Activated CD4-positive, CD25-positive, alpha-beta regulatory T cell treated with anti-CD3 and anti-CD28 coated beads, Interleukin-2, amount 50 U/mL, for 16 hours (primary cell): ENCODE measurements at places on chromosomes 16 and 17.

GRCh38 chr16:10740845-10741208 is 2.8 kb upstream of the NUBP1 start:
- no peak for DNase-seq

DNA sequence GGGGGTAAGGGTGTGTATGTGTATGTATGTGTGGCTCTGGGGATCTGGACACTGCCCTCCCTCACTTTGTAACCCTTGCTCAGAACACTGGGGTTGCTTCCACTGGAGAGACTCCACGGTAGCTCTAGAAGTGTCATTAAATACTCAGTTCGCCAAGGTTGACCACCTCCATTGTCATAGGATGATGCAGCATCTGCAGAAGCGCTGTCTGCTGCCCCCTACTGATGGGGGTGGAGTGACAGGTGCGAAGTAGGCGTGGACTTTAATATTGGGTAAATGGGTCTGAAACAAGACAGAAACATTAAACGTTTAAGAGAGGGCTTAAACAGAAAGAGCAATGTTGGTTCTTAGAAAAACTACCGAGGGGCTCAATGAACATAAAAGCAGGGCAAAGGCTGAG is 35.5 kb upstream of the STAC2 start:
- no peak for DNase-seq

- no peak for DNase-seq
These were observed 2.2 kb downstream of the MLYCD start for GRCh38 chr16:83901101-83901500.

DNA sequence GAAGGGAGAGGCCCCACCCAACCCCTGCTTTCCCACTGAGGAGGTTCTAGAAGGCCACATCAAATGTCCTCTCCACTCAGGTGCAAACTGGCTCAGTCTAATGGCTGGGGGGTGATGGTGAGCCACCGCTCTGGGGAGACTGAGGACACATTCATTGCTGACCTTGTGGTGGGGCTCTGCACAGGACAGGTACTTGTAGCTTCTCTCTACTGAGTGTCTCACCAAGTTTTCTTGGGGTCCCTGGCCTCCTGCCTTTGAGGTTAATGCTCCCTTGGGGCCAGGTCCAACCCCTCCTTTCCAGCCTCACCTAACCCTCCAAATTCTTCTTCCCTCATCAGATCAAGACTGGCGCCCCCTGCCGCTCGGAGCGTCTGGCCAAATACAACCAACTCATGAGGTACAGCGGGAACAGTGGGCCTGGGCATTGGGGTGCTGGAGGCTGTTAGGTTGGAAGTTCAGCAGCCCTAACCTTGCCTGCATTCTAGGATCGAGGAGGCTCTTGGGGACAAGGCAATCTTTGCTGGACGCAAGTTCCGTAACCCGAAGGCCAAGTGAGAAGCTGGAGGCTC is 5.7 kb downstream of the ENO3 start:
- no peak for DNase-seq

DNA sequence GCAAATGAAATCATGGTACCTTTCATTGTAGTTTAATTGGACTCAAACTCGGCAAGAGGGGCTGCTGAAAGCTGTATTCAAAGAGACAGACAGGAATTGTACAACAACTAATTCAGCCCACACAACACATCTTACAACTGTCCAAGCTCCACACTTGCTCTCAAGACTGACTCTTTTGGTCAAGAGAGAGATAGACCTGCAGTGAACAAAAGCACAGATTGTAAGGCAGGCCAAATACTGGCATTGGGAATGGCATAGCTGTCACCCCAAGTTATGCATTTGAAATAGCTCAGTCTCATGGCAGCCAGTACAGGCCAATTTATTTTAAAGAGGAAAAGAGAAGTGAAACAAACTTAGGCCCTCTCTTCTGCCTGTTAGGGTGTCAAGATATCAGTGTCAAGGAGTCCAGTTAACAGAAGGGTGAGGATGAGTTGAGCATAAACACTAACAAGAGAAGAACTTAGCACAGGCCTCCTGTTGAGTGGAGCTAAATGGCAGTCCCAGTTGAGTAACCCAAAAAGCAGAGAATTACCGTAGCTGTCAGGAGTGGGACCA is 215.7 kb downstream of the IRX3 start:
- DNase-seq = no peak

DNA sequence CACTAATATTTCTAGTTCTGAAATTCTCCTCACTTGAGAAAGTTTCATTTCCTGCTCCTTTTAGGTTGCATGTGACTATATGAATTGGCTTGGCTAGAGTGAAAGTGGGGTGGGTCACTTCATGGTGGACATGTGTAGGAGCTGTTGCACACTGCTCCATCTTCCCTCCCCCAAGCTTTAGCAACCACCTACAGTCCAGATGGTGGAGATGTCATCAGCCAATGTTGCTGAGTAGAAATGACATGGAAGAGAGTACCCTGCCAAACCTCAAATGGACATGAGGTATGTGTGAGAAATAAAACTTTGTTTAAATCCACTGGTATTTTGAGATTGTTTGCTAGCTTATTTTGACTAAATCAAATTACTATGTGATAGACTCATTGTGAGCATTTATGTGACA is 281.5 kb downstream of the CA10 start:
- DNase-seq = no peak

DNA sequence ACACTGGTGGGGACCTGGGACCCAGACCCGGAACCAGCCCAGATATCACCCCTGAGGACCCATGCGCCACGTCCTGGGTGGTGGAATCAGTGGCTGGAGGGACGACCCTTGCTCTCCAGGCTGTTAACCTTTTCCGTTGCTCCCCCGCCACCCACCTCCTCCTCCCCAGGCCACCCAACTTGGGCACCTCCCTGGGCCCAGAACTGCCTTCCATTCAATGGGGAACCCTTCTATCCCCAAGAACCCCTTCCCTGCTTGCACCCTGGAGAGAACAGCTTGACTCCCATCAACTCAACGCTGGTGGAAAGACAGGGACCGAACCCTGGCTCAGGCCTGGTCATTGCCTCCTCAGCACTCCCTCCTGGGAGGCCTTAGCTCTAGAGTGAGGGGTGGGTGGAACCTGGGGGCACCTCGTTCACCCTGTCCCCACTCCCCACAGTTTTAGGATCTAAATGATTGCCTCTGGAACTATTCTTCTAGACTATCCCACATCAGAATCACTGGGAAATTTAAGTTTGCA is 5.7 kb upstream of the IL32 start:
- DNase-seq = no peak

GRCh38 chr16:24257958-24258357 is 1.8 kb downstream of the CACNG3 start:
- no peak for DNase-seq

DNA sequence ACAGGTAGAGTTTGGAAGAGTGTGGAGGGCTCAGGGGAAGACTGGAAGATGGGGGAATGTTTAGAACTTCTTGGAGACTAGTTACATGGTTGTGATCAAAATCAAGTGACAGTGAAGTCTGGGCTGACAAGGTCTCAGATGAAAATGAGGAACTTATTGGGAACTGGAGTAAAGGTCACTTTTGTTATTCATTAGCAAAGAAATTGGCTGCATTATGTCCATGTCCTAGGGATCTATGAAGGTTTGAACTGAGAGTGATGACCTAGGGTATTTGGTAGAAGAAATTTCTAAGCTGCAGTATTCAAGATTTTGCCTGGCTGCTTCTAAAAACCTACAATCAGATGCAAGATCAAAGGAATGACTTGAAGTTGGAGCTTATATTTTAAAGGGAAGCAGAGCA is 747.1 kb downstream of the KCNJ2 start:
- DNase-seq = no peak

DNA sequence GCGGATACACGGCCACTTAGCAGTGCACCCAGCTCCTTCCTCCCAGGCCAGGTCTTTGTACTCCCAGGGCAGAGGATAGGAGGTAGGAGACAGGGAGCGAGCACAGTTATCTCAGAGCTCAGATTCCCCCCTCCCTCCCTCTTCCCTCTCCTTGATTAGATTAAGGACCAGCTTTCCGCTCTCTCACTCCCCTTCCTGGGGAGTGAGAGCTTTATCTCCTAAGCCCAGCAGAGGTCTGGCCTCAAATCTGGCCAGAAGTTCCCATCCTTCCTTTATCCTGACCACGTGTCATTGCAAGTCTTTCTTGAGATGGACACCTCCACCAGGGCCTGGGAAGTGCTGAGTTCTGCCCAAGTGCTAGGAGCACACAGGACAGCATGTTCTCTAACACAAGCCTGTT is 5.1 kb downstream of the ARL4D start:
- DNase-seq = no peak

GRCh38 chr17:12429116-12429515 is 236.6 kb upstream of the MYOCD start:
- no peak for DNase-seq

DNA sequence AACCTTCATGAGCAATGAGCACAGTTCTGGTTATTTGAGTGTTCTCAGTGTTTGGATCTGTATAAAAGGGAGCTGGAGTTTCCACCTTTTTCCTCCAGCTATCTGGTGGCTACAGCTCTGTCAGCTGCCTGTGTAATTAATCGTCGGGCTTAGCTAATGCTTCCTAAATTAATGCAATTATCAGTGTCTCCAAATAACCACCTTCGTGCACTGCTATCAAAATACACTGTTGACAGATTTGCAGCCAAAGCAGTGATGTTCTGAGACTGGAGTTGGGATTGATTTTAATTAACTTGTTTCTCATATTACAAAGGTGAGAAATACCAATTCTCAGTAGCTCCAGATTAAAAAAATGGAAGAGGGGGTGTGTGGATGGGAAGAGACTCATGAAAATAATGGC is 325.8 kb downstream of the CBLN1 start:
- no peak for DNase-seq

DNA sequence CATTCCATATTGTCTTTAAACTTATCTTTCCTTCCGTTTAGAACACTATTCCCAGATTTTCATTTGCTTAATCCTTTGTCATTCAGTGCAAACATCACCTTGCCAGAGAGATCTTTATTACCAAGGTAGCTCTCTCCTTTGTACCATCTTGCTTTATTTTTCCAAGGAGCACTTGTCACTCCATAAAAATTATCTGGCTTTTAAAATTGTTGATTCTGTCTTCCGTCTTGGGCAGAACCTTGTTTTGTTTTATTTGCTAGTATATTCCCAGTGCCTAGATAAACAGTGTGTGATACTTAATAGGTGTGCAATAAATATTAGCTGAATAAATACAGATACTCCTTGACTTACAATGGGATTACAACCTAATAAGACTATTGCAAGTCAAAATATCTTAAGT is 327.7 kb downstream of the UTP18 start:
- DNase-seq = no peak
